ENCODE measurements at places on chromosomes 5 and 9.

- DNase-seq, result no peak
Observed at GRCh38 chr5:160237571-160238093, 8.3 kb downstream of the FABP6 start.

DNA sequence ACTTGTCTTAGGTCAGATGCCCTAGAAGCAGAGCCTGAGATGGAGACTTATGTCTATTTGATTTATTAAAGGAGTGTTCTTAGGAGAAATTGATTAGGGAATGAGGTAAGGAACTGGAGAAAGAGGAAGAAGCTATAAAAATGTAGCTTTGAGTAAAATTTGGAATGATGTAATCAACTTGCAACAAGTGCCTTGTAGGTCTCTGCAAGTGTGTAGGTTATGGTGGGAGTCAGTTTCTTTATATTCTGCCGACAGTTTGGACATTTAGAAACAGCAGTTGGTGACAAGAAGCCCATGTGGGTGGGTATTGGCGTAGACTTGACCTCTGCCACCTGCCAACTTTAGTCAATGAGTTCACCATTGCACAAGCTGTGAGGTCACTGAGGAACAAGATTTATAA is 986.5 kb downstream of the CDH18 start:
- no peak for DNase-seq

DNA sequence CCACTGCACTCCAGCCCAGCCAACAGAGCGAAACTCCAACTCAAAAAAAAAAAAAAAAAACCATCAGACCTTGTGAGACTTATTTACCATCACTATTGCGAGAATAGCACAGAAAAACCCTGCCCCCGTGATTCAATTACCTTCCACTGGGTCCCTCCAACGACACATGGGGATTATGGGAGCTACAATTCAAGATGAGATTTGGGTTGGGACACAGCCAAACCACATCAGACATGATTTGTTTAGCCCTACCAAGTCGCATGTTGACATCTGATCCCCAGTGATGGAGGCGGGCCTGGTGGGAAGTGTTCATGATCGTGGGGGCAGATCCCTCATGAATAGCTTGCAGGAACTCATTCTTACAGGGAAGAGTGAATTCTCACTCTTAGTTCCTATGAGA is 26.6 kb downstream of the MYO10 start:
- no peak for DNase-seq

DNA sequence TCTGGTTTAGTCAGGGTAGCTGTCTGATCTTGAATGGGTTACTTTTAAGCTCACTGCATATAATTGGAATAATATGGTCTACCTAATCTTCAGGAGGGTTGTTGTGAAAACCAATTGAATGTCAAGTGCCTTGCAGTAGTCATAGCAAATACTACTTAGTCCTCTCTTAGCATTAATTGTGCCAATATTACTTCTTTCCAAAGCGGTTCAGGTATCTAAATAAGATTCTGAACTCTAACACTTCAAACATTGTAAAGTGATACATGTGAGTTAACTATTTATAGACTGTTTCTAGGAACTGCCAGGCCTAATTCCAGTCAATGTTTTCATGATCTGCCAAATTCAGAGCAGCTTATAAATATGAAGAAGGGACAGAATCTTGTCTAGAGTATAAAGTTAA is 140.2 kb downstream of the SH3GL2 start:
- DNase-seq, result no peak

DNA sequence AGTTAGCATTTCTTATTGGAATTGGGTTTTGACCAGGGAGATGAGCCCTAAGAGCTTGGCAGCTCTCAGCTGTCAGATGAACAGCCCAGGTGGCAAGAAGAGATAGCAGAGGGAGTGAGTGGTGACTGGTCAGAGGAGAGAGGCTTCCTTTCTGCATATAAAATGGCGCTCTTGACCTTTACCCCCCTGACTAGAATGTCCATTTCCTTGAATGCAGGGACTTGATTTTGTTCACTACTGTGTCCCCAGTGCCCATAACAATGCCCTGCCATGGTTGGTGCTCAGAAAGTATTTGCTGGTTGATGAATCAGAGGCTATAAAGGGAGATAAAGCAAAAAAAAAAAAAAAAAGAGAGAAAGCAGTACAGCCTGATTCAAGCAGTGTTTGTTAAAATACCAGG is 7.2 kb downstream of the CHMP5 start:
- DNase-seq, result no peak

DNA sequence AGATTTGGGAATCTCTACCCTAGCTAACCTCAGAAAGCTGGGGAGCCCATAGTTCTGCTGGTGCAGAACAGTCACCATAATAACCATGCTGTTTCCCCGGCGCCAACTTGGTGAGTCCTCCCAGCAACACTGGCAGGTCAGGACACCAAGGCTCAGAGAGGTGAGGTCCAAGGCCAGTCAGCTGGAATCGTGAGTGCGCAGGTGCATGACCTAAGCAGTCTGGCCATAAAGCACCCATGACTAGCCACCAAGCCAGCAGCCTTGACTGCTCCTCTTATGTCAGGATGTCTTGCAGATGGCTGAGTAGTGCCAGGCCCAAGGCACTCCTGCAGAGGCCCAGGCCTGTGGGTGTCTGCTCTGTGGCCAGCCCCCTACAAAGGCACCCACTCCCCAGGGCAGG is 2.6 kb downstream of the RNF44 start:
- DNase-seq, result no peak

GRCh38 chr5:74424162-74424868 is 216.2 kb downstream of the ENC1 start:
- DNase-seq, result no peak

GRCh38 chr5:172106511-172107356 is 81.3 kb downstream of the STK10 start:
- peak; percentile 63 for DNase-seq

- no peak for DNase-seq
Observed at GRCh38 chr9:131678499-131679111, 61.3 kb downstream of the RAPGEF1 start.

DNA sequence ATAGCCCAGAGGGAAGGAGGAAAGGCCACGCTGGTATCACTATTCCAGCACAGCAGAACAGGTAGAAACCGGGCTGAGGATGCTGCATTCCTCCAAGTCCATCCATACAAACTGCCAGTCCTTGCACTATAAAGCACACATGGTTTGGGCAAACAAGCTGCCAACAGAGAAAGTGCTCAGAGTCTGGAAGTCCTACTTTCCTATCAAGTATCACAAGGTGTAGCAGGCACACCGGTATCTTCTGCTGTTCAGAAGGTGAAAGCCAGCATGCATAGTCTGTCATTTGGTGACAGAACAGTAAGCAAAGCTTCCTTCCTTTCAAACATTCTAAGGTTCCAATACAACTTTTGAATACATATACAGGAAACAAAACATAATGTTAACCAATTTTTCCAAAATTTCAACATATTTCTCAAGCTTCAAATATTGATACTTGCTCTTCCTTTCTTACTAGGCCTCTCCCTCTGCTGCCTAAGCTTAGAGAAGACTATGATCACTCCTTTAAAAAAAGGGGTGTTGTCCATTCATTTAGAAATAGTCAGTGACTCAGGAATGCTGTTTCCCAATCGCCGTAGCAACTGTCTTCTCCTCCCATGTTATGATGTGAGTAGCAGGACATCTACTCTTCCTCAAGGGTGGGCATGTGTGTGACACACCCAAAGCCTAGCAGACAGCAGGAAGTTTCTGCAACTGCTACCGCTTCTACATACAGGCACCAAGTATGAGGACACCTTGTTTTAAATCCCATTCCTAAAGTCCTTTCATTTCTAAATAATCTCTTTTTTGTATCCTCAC is 14.7 kb downstream of the DIAPH1 start:
- no peak for DNase-seq

GRCh38 chr9:71752352-71752751 is 16.0 kb downstream of the CEMIP2 start:
- DNase-seq, result no peak

- DNase-seq, result no peak
Observed at GRCh38 chr9:72262063-72262462, 102.9 kb downstream of the ZFAND5 start.

GRCh38 chr5:34695275-34696027 is 39.3 kb downstream of the RAI14 start:
- DNase-seq, result no peak

GRCh38 chr5:2003206-2003605 is 120.5 kb upstream of the IRX4 start:
- no peak for DNase-seq

Measured in SK-N-DZ (cell line).